ENCODE measurements at places on chromosomes 5 and 9.

GRCh38 chr9:16708656-16709435 lies 161.6 kb downstream of the BNC2 start:
- DNase-seq, result no peak

DNA sequence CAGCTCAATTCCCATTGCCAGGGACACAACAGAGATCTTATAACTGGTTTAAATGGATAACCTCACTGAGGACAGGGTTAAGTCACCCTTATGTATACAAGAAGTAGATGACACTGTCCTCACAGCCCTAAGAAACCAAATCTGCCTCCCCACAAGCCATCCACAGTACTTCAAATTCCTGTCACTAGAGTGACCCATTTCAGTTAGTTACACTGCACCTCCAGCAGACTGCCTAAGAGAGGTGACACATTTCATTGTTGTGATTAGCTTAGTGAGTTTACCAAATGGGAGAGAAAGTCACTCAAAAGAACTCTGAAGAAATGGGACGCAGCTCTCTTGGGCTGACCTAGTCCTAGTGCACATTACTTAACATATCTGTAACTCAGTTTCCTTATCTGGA lies 53.6 kb upstream of the HTR1A start:
- no peak for DNase-seq

- DNase-seq, result no peak
Measured at GRCh38 chr5:124317451-124317850, 429.0 kb downstream of the ZNF608 start.

DNA sequence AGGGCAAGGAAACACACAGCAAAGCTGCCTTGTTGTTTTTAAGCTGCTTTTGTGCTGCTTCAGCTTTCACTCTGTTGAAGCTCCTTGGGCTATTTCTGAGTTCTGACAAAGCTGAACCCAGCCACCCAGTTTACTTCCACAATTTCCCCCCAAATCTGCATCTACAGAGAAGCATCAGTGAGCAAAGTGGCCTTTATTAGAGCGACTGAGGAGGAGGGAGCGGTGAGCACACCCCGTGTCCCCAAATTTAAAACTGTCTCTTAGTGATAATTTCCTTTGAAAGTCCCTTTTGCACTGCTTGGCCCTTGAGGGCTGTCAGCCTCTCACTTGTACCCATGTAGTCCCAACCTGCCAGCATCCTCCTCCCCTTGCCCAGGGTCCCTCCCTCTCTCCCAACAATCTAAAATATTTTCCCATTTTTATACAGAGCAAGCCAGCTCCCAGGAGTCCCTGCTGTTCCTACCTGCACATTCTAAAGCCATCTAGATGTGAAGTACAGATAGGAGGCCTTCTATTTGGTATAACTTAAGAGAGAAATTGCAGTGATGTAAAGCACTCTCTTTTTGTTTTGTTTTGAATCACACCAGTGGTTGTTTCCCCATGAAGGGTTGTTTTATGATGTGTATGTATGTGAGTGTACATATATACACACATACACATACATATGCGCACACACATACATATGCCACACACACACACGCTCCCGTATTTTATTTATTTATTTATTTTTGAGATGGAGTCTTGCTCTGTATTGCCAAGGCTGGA lies 313.5 kb downstream of the TLE4 start:
- DNase-seq, result no peak

DNA sequence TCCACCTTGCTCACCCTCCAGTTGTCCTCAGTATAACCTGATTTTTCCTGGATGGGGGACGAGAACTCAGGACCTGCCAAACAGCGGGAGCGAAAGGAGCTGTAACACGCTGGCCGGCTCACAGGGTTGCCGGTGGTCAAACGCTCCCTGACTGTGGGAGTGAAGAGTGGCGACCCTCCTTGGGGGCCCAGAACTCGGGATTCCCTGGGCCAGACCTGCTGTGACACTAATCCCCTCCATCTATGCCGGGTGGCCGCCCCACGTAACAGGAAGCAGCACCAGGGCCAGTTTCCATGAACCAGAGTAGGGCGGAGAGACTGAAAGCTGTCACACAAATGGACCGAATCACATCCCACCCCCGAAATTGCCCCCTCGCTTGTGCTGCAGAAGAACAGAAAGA lies 1809.2 kb upstream of the ACO1 start:
- no peak for DNase-seq

GRCh38 chr5:28329176-28329575 lies 1290.8 kb upstream of the CDH9 start:
- no peak for DNase-seq

- DNase-seq, result no peak
Measured at GRCh38 chr9:37922363-37923117, 18.6 kb upstream of the SLC25A51 start.

DNA sequence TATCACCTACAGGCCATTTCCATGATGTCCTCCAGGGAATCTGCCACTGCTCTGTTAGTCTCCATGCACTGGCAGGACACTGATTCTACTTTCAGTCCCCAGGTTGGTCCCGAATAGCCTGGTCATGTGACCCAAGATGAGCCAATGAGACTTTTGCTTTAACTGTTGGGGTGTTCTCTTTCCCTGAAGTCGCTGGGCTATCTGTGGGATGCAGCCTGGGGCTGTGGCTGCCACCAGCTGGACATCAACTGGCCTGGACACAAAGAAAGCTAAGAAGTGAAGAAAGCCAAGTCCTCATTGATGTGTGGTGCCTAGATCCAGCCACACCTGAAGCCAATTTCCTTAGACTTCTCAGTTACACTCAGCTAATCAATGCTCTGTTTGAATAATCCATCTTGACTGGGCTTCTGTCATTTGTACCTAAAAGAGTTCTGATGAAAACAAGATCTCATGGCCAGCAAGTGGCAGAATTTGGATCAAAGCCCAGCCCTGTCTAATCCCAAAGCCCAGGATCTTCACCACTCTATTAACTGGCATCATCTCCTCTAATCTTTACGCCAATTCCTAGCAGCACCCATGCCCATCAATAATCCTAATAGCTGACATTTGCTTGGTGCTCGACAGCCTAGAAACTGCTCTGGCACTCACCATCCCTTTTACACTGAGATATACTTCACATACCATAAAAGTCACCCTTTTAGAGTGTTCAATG lies 37.0 kb downstream of the SH3PXD2B start:
- no peak for DNase-seq

DNA sequence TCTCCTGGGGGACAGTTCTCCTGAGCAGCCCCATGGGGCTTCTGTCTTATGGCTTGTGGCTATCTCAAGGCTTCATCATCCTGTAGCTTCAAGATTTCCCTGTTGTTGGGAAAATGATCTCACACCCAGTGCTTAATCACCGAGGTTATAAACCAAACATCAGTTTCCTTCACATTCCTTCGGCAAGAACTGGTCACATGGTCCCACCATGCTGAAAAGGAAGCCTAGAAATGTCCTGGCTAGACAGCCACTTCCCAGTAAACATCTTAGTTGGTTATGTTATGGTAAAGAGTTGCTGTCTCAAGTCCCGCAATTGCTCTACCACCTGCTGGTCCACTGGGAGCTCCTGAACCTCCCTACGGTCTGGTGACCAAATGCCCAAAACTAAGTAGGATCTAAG lies 66.0 kb downstream of the RAB3C start:
- no peak for DNase-seq

DNA sequence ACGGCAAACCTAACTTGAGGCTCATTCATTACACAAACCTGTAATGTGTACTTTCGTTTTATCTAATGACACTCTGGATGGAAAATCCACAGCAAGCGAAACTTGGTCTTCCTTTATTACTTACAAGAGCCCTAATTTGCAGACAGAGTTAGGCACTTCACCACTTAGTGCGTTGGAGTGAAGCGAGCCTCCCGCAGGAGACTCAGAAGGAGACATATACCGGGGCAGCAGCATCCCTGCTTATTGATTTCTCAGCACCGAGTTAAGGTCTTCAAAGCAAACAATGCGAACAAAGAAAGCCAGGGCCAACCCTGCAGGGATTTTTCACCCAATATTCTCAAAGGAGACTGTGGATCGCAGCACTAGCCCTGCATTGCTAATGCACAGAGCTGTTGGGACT lies 28.6 kb downstream of the LSM11 start:
- no peak for DNase-seq

DNA sequence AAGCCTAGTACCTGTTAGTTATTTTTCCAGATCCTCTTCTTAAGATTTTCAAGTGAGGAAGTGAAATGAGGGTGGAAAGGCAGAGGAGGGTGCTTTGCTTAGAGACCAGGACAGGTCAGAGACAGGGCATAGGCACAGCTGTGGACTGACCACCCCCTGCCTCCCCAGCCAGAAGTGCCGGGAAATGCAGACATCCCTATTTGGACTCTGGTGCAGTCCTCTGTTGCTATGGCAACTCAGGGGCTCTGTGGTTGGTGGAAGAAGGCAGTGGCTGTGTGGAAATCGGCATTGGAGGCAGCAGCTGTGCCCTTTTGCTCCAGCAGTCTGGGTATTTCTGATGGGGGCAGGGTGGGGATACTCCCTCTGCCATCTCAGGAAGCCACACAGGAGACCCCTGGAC lies 43.3 kb upstream of the NDFIP1 start:
- no peak for DNase-seq

DNA sequence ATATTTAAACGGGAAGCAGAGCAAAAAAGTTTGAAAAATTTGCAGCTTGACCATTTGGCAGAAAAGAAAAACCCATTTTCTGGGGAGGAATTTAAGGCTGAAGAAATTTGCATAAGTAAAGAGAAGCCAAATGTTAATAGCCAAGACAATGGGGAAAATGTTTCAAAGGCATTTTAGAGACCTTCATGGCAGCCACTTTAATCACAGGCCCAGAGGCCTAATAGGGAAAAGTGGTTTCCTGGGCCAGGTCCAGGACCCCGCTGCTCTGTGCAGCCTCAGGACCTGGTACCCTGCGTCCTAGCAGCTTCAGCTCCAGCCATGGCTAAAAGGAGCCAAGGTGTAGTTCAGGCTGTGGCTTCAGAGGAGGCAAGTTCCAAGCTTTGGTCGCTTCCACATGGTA lies 507.3 kb downstream of the SLCO4C1 start:
- DNase-seq, result no peak

GRCh38 chr9:125983681-125984080 lies 236.5 kb downstream of the PBX3 start:
- no peak for DNase-seq

DNA sequence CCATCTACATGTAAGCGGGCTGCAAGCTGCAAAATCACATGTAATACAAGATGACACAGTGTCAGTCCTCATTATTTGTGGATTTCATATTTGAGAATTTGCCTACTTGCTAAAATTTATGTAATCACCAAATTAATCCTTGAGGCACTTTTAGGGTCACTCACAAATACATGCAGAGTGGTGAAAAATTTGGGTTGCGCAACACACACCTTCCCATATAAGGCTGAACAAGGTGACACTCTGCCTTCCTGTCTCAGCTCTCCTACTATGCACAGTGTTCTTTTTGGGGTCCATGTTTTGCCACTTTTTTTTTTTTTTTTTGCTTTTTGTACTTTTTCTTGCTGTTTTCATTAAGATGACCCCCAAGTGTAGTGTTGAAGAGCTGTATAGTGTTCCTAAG lies 111.0 kb downstream of the FBXL7 start:
- DNase-seq, result no peak

GRCh38 chr9:86099701-86100364 lies 475 bp upstream of the GOLM1 start:
- DNase-seq, result no peak

DNA sequence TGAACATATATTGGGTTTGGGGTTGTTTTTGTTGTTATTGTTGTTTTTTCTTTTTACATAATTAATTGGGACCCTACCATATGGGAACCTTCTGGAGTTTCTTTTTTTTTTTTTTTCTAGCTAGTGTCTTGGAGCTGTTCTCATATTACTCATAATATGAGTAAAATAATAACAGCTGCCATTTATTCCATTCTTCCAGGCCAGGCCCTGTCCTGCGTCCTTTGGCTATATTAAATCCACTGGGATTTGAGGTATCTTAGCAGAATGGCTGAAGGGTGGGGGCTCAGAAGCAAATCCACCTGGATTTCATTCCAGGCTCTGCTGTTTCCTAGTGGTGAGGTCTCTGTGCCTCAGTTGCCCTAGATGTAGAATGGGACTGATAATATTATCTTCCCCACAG lies 47.2 kb upstream of the RPL26L1 start:
- DNase-seq, result no peak

GRCh38 chr5:139051392-139051791 lies 146.8 kb downstream of the SIL1 start:
- DNase-seq, result no peak

- DNase-seq, result peak; percentile 41
Measured at GRCh38 chr5:133460172-133460758, 152.1 kb downstream of the FSTL4 start.

DNA sequence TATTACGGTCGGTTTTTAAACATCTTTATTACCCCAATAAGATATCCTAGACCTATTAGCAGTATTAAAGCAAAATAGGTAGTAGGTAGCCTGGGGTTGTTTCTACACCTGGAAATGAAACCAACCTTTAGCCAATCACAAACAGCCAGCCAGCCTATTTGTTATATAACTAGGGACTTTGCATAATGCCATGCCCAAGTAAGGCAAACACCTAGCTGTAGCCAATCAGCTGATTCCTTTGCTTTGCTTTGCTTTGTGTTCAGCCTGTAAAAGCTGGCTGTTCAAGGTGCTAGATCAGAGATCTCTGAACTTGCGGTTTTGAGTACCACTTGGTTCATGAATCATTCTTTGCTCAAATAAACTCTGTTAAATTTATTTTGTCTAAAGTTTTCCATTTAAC lies 46.5 kb upstream of the SETD9 start:
- DNase-seq, result no peak

GRCh38 chr9:22447618-22448305 lies 1.1 kb downstream of the DMRTA1 start:
- no peak for DNase-seq

DNA sequence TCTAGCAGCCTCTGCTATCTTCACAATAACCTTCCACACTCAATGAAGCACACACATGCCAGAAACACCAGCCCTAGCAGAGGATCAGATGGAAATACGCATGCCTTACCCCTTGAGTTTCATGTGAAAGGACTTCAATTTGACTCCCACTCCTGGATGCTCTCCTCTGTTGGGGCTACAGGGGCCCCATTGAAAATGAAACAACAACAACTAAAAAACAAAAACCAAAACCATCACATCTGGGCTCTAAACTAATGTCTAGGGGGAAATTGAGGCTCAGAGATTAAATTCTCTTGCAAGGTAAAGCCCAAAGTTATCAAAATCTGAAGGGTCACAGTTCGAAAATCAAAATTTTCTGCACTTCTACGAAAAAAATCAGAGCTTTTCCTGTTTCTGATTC lies 7.9 kb upstream of the RFESD start:
- DNase-seq, result no peak

DNA sequence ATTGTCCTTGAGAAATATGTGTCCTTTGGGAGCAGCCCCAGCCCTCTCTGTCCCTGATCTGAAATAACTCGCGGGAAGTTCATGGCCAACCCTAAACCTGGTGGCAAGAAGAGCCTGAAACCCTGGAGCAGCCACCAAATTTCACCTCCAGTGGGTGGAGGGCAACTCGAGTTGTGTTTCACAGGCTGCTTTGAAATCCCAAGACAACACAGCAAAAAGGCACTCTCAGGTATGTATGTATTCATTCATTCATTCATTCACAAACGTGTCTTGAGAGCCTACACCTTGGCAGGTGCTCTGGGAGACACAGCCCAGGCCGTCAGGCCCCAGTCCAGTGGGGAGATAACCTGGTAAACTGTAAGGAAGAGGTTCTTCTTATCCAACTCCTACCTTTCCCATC lies 35.7 kb upstream of the ALDH1B1 start:
- DNase-seq, result no peak

- no peak for DNase-seq
Measured at GRCh38 chr5:310941-311434, 10.5 kb upstream of the AHRR start.

GRCh38 chr5:95861864-95862561 lies 39.5 kb upstream of the GLRX start:
- no peak for DNase-seq

All from GM12892 (cell line).